Liver (tissue), 10 donors: ENCODE measurements at places on chromosomes 7 and 10. TPM values are rescaled to one million over a fixed set of nuclear protein-coding genes. Genes with fewer than 3 reads are reported as not detected.

RBM20 gene
- 0.05 TPM for total RNA-seq

HABP2 gene
- total RNA-seq: 247 TPM

ZNF804B gene
- not detected for total RNA-seq

CAMK2B gene
- not detected for total RNA-seq

SMO gene
- total RNA-seq: 14.3 TPM

DNA sequence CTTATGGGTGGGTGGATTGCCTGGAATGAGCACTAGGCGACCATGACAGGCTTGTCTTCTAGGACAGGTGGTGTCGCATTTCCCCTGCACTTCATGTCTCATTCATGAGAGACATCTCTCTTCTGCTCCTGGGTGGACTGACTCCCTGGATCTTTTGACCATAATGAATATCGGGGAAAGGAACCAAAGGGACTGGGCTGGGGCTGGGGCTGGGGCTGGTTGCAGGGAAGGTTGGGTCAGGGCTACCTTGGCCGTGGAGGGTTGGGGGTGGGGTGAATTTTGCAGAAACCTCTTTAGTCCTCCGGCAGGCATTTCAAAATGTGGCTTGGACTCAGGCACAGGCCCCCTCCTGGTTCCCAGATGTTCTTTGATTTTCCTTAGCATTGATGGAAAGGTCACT, 319.2 kb downstream of the ZNF716 start:
- H3K27me3 ChIP-seq: no peaks in the 10 kb centered on the region
- H3K27ac ChIP-seq: no peak overlapping the region
- no peaks in the 10 kb centered on the region for H3K4me1 ChIP-seq

DNA sequence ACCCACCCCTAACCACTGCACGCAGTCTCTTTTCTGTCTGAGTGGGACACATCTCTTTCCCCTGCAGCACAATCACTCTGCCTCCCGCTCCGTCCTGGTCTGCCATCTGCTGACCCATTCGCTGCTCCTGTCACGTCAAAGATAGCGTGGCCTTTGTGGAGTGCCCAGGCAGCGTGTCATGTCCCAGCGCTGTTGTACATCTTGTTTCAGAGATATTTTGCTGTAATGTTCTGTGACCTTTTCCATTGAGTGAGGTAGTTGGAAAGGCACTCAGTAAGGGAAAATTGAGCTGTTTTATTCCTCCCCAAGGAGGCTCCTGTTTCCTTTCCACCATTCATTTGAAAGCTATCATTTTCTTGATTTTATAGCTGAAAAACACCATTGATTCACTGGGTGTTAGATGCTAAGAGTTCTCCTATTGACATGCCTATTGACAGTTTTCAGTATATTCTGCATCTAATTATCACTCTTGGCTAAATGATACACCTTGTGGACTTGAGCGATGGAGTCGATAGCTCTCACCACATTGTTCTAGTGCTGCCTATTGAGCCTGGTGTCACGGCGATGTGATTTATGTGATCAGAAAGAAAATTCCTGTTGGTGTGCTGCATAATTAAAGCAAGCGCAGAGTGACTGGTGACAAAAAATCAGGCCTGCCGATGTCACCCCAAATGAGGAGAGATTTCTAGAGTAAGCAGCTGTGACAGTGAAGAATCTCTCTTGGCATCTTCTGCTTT, 372.6 kb downstream of the LRMDA start:
- DNase-seq: no peak
- no peaks in the 10 kb centered on the region for H3K36me3 ChIP-seq
- H3K27me3 ChIP-seq: no peaks in the 10 kb centered on the region

- DNase-seq: no peak
- H3K4me1 ChIP-seq: no peaks in the 10 kb centered on the region
- no peaks in the 10 kb centered on the region for H3K27me3 ChIP-seq
- no peak overlapping the region for H3K27ac ChIP-seq
These were observed 215.9 kb downstream of the RAB11FIP2 start for GRCh38 chr10:117830787-117831212.

GRCh38 chr7:86951895-86952294, 107.6 kb downstream of the ELAPOR2 start:
- H3K27me3 ChIP-seq: no peaks in the 10 kb centered on the region
- H3K27ac ChIP-seq: no peak overlapping the region
- no peaks in the 10 kb centered on the region for H3K36me3 ChIP-seq
- no peak overlapping the region for H3K4me3 ChIP-seq
- no peak for DNase-seq

DNA sequence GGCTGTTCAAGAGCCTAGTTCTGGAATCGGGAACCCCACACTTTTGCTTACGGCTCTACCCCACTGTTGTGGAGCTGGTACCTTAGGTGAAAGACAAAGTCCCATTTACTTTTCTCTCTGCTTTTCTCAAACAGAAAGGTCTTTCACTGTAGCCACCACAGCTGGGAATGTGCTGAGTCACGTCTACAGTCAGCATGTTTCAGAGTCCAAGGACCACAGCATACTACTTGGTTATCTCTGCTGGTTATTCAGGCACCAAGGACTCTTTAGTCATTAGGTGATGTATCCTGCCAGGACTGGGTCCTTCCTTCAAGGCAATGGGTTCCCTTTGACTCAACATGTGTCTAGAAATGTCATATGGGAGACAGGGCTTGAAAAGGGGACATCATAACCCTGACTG, 266.8 kb upstream of the STEAP1 start:
- H3K4me1 ChIP-seq: no peaks in the 10 kb centered on the region
- no peaks in the 10 kb centered on the region for H3K27me3 ChIP-seq
- H3K27ac ChIP-seq: no peak overlapping the region

DNA sequence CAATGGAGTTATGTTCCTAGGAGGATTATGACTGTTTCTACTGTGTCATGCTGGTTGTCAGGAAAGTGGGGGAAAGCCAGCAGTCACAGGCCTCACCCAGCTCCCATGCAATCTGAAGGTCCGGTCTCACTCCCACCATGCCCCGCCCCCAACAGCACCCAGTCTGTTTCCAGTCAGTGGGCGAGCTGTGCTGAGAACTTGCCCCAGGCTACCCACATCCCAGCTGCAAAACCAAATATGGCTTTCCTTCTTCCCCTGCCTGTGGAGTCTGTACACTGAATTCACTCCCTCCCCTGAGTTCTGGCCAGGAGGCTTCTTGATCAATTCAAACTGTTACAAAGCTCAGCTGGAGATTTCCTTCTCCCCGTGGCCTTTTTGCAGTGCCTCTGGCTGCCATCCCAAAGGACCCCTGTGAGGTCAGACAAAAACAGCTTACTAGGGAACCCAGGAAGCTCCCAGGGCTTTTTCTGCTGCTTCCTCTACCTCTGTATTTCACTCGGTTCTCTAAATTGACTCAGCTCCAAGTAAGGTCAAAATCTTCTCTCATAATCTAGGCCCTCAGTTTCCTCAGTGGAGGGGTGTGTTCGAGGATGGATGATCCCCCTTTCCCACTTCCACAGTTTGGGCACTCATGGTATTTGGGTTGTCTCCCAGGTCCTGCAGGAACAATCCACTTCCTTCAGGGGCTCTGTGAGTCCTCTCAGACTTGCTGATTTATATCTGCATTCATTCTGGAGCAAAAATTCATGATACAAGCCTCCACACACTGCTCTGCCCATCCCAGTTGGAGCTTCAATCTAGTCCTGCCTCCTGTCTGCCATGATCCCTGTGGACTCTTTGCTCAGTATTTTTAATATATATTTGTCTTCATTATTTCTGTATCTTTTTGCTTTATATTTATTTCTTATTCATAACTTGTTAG, 205.5 kb downstream of the SEMA3D start:
- H3K27me3 ChIP-seq: no peaks in the 10 kb centered on the region
- H3K27ac ChIP-seq: no peak overlapping the region
- H3K4me3 ChIP-seq: no peak overlapping the region
- DNase-seq: no peak
- no peaks in the 10 kb centered on the region for H3K4me1 ChIP-seq
- no peaks in the 10 kb centered on the region for H3K36me3 ChIP-seq

- H3K4me3 ChIP-seq: no peak overlapping the region
- no peak for DNase-seq
- H3K27me3 ChIP-seq: no peaks in the 10 kb centered on the region
- H3K36me3 ChIP-seq: no peaks in the 10 kb centered on the region
- no peak overlapping the region for H3K27ac ChIP-seq
- H3K4me1 ChIP-seq: peaks cover 22% of the 10 kb centered on the region
These were observed 366.4 kb upstream of the NPVF start for GRCh38 chr7:25594728-25595127.

GRCh38 chr7:13276977-13277376, 589.5 kb downstream of the ARL4A start:
- H3K36me3 ChIP-seq: no peaks in the 10 kb centered on the region
- DNase-seq: no peak
- H3K4me1 ChIP-seq: no peaks in the 10 kb centered on the region
- H3K27ac ChIP-seq: no peak overlapping the region
- no peak overlapping the region for H3K4me3 ChIP-seq

DNA sequence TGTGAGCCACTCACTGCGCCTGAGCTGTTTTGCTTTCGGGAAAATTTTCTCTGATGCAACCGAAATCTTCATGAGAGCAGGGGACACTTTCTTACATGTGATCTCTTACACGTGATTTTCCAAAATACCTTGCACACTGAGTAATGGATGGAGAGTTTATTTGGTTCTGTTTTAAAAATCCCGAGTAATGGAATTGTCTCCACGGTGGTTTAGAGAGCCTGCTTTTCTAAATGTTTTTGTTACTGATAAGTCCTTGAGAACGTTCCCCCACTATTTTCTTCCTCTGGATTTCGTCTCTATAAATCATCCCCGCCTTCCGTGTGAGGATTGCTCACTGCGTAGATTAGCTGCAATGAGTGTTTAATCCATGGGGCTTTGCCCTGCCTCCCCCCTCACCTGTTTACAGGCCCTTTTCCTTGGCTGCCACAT, 25.7 kb downstream of the CAMK1D start:
- no peaks in the 10 kb centered on the region for H3K4me1 ChIP-seq
- no peak overlapping the region for H3K4me3 ChIP-seq
- no peak overlapping the region for H3K27ac ChIP-seq
- no peaks in the 10 kb centered on the region for H3K36me3 ChIP-seq

GRCh38 chr10:11344550-11344949, 266.9 kb downstream of the USP6NL start:
- no peaks in the 10 kb centered on the region for H3K36me3 ChIP-seq
- DNase-seq: no peak
- H3K4me3 ChIP-seq: no peak overlapping the region
- H3K4me1 ChIP-seq: no peaks in the 10 kb centered on the region

GRCh38 chr7:26759108-26759507, 105.3 kb downstream of the SKAP2 start:
- H3K4me3 ChIP-seq: no peak overlapping the region
- H3K27me3 ChIP-seq: no peaks in the 10 kb centered on the region
- H3K4me1 ChIP-seq: no peaks in the 10 kb centered on the region
- no peaks in the 10 kb centered on the region for H3K36me3 ChIP-seq
- DNase-seq: no peak

DNA sequence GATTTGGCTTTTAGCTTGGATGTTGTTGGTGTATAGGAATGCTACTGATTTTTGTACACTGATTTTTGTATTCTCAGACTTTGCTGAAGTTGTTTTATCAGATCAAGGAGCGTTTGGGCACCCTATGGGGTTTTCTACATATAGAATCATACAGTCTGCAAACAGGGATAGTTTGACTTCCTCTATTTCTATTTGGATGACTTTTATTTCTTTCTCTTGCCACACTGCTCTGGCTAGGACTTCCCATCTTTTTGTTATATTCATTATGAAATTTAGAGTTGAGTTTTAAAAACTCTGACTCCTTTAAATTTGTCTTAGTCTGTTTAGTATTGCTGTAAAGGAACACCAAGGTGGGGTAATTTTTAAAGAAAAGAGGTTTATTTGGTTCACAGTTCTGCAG, 4.7 kb downstream of the ZNF786 start:
- no peaks in the 10 kb centered on the region for H3K27me3 ChIP-seq
- no peaks in the 10 kb centered on the region for H3K4me1 ChIP-seq

GRCh38 chr7:156522801-156523200, 117.8 kb upstream of the RNF32 start:
- no peaks in the 10 kb centered on the region for H3K36me3 ChIP-seq
- H3K27me3 ChIP-seq: no peaks in the 10 kb centered on the region
- no peak for DNase-seq
- H3K4me1 ChIP-seq: peaks cover 18% of the 10 kb centered on the region

- no peak overlapping the region for H3K27ac ChIP-seq
- H3K4me1 ChIP-seq: no peaks in the 10 kb centered on the region
- no peaks in the 10 kb centered on the region for H3K27me3 ChIP-seq
- no peaks in the 10 kb centered on the region for H3K36me3 ChIP-seq
These were observed 104.7 kb upstream of the IKZF1 start for GRCh38 chr7:50199824-50200223.

DNA sequence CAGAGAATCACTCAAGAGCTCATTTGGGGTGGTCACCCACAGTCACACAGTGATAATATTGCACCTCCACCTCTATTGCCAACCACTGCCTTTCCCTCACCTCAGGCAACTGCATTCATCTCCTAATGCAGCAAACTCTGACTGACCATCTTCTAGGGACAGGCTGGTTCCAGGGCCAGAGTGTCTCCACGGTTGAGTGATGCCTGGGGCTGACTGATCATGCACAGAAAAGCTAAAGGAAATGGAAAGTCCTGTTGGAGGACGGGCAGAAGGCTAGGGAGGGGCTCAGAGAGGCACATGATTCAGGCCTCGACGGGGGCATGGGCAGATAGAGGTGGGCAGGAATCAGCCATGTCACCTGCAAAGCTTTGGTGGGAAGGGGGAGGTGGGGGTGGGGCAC, 127.1 kb upstream of the TNS3 start:
- H3K36me3 ChIP-seq: no peaks in the 10 kb centered on the region
- H3K27ac ChIP-seq: no peak overlapping the region
- DNase-seq: no peak
- H3K27me3 ChIP-seq: no peaks in the 10 kb centered on the region
- H3K4me3 ChIP-seq: no peak overlapping the region

DNA sequence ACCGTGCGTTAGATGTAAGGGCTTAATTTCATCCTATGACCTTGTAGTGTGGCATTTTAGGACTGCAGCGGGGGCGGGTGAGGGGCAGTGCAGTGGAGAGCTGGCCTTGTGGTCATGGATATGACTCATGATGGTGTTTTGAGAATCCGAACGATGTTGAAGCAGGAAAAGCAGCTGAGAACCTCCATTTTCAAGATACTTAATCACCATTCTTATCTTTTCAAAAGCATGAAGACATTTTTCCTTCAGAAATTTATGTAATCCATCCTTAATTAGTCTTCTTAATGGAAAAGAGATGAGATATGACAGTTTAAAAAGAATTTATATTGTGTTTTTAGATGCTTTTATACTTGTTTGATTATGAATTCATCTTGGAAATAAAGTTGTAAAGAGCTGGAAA, 9.6 kb downstream of the ATP5F1C start:
- no peak for DNase-seq
- no peaks in the 10 kb centered on the region for H3K27me3 ChIP-seq

DNA sequence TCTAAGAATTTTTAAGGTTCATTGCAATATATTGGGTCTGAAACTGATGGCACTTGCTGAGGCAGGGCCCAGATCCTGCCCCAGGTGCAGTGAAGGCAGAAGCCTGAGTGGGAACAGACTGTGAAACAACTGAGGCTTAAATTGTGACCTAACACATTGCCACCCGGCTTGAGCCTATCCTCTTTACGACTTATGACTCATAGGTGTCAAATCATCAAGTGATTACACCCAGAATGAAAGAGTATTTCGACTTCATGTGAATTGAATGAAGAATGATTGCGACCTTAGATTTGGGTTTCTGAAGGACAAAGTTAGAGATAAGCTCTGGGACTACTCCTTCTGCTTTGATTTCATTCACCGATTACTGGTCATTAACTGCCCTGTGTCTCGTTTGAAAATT, 200.9 kb downstream of the CREB5 start:
- DNase-seq: no peak
- no peaks in the 10 kb centered on the region for H3K27me3 ChIP-seq
- no peak overlapping the region for H3K4me3 ChIP-seq
- no peak overlapping the region for H3K27ac ChIP-seq
